Germinal center (tissue), 1 donor: ENCODE measurements at places on chromosomes 2 and 18.

DNA sequence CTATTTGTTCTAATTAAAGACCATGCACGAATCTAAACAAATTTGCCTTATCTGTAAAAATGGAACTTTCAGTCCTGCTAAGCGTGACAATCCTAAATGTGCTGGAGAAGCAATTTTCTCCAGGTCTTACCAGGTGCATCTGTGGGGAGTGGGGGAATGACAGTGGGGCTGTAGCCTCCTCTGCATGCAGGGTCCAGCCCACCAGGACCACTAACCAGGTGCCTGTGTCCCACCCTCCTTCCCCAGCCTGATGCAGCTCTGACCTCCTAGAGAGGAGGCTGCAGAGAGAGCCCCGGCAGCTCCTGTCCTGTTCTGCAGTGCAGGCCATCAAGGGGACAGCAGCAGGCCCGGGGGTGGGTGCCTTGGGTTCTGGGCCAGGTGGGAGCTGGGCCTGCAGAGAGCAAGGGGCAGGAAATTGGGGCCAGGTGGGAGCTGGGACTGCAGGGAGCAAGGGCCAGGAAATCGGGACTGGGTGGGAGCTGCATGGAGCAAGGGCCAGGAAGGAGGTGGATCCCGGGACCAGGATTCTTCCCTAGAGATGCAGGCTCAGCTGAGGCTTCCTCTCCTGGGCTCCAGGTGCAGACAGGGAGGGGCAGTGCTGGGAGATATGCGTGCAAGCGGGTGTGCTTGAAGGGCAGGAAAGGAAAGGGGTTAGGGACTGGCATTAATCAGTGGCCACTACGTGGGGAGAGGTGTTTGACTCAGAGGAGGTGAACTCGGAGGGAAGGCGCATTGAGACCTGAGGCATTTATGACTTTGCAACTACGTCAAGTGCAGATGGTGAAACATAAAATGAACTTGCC, 185.3 kb downstream of the ANKRD30B start:
- no peak for DNase-seq

GRCh38 chr18:58721566-58722239, 50.4 kb downstream of the MALT1 start:
- no peak for DNase-seq

DNA sequence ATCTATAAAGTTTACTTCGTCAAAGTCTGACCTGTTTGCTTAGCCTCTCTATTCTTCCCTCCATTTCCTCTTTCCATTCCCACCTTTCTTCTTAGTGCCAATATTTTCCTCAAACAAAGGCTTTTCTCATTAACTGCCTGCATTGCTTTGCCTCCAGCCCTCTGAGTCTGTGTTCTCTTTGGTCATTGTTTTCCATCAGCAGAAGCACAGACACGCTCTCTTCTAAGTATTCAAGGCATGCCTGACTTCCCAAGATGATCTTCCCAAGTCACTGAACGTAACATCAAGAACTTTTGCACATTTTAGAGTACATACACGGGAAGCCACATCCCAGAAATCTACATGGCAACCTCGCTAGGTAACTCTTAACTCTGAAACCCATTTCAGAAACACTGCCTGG, 32.6 kb upstream of the ANXA4 start:
- no peak for DNase-seq

- DNase-seq: no peak
These were observed 141.7 kb downstream of the UPP2 start for GRCh38 chr2:158243392-158243791.

DNA sequence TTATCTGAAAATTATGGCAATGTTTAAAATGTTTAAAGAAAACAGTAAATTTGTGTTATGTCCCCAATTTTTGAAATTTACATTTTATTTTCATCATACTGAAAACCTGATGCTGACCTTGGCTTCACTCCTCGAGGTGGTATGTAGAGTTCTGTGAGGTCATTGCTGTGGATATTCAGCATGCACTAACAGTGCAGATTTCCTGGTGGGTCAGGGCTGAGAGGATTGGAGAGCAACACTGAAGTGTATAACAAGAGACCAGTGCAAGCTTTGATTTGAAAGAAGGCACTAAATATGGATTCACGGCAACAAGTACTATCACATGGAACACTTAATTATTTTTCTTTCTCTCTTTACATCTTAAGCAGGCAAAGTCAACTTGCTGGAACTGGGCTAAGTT, 134.1 kb downstream of the SLC8A1 start:
- no peak for DNase-seq

DNA sequence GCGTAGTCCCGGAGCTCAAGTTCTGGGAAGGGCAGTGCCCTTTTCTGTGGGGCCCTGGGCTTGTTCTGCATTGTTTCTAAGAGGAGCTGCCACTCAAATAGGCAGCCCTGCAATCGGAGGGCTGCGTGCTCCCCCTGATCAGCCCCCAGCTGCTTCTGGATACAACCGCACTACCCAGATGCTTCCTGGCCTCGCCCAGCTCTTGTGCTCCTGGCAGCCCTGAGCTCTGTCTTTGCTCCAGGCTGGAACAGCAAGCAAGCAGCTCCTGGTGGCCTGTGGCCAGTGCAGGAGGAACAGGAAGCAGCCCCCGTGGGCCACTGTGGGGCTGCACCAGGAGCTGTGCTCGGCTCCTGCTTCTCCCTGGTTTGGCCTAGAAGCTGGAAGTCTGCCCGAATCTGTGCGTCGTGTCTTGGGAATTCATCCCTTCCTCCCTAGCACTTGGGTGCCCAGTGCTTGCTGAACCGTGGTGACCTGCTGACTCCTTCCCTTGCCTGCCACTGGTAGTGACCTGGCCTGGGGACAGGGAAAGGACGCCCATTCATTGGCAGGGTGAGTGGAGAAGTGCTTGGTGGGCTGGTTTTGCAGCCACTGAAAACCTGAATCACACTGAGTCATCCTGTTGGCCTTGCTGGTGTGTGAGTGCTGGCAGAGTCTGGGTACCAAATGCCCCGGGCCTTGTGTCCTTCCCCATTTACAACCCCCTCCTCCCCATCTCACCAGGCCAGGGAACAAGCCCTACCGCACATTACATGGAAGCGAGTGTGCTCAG, 27.3 kb upstream of the NTSR2 start:
- DNase-seq: no peak

- no peak for DNase-seq
These were observed 188.8 kb downstream of the TSN start for GRCh38 chr2:121944072-121944831.

- no peak for DNase-seq
These were observed 190.6 kb upstream of the SPRED2 start for GRCh38 chr2:65622951-65623535.

GRCh38 chr2:239113171-239113570, 265.3 kb downstream of the TWIST2 start:
- DNase-seq: no peak

DNA sequence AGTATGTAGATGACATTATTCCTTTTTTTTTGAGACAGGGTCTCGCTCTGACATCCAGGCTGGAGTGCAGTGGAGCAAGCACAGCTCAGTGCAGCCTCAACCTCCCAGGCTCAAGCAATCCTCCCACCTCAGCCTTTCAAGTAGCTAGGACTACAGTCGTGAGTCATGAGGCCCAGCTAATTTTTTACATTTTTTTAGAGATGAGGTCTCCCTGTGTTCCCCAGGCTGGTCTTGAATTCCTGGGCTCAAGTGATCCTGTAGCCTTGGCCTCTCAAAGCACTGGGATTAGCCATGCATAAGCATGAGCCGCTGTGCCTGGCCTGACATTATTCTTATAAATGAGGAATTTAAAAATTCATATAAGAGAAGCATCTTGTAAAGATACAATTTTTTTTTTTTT, 86.9 kb downstream of the FAM117B start:
- no peak for DNase-seq

DNA sequence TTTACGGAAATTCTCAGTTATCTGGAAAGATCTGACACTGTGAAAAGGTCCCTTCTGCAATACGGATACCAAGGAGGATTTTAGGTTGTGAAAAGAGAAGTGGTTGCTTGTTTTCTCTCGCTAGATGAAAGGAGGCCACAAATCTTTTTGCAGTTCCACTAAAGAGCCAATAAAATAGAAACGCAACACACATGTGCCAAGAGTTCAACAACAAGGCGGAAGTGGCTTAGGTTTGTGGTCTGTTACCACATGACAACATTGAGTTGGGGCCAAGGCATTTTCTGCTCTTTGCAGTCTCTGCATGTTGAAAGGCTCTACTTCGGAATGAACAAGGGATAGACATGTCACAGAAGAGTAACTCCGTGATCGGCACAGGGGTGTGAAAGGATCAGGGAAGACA, 115.7 kb upstream of the OSR1 start:
- DNase-seq: no peak

GRCh38 chr2:143371616-143372015, 242.4 kb downstream of the ARHGAP15 start:
- DNase-seq: no peak

DNA sequence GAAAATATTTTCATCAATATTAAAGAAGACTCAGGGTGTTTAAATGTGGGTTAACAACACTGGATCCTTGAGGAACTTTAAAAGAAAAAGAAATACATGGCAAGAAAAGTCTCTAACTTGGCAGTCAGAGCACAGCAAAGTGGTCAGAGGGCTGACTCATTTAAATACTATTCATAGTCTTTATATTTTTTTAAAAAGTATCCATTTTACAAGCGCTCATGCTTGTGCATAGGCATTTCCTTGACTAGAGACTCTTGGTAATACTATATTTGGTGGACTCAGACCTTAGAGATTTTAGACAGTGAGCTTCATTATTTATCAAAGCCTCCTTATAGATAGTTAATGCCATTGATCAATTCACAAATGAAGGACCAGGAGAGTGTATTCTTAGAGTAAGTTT, 110.2 kb downstream of the ABCA12 start:
- no peak for DNase-seq

DNA sequence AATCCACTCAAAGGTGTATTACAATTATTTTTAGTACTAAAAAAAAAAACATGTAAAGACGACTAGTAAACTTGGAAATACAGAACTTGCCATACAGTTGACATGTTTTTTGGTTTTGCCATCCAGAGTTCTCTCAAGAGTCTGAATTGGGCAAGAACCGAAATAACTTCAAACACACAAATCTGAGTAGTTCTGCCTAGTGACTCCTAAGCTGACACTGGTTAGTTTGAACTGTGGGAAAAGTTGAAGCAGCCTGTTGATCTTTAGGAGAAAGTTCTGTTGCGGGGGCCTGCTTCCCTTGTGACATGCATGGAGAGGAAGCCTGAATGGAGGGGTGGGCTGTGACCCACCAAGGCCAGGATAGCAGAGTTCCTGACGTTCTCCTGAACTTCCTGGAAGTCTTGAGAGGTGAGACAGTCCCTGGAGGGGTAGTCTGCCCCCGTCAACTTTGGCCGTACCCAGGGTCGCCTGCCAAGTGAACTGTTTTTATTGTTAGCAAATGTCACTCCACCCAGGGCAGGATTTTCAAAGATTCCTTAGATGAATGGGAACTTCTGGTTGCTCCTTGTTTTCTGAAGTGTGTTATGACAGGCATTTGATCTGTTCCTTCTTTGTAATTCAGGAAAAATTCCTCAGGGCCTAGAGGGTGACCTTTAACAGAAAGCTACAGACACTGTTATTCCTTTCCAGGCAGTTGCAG, 85.6 kb upstream of the SPTBN1 start:
- no peak for DNase-seq

DNA sequence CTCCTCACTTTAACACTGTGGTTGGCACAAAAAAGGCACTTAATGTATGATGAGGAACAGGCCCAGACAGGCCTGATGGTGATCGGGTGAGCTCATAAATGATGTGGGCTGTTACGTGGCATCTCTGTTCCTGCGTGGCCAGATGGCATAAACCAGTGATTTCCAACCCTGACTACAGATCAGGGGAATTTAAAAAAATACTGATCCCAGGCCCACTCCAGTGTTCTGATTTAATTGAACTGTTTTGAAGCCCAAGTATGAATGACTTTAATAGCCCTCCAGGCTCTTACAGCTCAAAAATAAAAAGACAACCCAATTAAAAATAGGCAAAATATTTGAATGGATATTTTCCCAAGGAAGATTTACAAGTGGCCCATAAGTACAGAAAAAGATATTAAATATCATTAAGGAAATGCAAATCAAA, 48.2 kb downstream of the LIPG start:
- DNase-seq: no peak

DNA sequence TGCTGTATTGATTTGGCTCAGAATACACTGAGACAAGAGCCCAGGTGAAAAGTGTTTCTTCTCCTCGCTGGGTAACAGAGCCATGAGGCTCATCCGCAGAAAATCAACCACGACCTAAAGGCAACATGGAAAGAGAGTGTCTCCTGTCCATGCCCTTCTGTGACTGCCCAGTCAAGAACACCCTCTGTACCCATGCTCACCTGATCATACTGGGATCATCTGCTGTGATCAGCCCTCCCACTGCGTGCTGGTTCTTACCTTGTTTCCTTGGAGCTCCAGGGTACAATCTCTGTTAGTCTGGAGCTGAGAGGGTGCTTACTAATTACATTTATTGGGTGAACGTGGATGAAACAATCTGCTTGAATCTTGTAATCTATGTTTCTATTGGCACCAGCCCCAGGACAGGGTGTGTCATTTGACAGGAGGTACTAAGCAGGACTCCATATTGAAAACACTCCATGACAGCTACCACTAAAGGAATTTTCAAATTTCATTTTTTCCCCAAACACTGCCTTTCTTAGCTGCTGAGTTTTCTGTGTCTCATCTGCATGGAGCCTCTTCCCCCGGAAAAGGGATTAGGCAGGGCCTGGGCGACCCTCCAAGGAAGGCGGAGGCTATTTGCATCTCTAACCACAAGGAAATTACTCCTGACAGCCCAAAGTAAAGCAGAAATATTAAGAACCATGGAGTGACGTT, 39.7 kb upstream of the GRP start:
- DNase-seq: no peak

DNA sequence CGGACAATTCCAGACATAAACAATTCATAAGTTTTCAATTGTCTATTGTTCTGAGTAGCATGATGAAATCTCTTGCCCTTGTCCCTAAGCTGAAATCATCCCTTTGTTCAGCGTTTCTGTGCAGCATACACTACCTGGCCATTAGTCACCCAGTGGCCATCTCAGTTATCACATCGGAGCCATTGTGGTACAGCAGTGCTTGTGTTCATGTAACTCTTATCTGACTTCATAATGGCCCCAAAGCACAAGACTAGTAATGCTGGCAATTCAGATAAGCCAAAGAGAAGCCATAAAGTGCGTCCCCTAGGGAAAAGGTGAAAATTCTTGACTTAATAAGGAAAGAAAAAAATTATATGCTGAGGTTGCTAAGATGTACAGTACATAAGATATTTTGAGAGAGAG, 127.2 kb downstream of the FHOD3 start:
- DNase-seq: no peak

DNA sequence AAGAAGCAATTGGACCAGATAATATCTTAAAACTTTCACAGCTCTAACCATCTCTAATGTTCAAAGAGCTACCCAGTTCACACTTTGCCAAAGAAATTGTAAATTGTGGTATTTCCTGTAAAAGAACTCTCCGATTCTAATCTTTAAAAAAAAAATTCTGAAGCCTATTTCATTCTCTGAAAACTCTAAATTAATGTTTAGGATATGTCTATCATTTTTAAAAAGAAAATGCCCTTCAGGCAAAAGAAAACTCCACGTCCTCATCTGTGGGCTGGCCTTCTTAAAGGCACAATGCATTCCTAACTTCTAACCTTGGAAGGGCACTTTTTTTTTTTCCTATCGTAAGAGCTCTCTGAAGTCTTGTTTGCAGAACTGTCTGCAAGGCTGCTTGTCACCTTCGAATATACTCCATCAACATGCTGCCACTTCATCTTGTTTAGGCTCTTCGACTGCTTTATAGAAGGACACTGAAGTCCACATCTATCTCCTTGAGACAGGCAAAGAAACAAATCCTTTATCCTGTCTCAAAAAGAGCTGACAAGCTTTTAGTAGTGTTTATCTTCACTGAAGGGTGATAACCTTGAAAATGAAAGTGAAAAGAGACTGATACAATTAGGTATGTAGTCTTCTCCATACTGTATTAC, 124.3 kb upstream of the SLC39A10 start:
- DNase-seq: no peak

GRCh38 chr2:136443661-136444060, 321.7 kb upstream of the THSD7B start:
- no peak for DNase-seq
